Naive thymus-derived CD4-positive, alpha-beta T cell (primary cell): ENCODE measurements at places on chromosomes 12 and 14.

DNA sequence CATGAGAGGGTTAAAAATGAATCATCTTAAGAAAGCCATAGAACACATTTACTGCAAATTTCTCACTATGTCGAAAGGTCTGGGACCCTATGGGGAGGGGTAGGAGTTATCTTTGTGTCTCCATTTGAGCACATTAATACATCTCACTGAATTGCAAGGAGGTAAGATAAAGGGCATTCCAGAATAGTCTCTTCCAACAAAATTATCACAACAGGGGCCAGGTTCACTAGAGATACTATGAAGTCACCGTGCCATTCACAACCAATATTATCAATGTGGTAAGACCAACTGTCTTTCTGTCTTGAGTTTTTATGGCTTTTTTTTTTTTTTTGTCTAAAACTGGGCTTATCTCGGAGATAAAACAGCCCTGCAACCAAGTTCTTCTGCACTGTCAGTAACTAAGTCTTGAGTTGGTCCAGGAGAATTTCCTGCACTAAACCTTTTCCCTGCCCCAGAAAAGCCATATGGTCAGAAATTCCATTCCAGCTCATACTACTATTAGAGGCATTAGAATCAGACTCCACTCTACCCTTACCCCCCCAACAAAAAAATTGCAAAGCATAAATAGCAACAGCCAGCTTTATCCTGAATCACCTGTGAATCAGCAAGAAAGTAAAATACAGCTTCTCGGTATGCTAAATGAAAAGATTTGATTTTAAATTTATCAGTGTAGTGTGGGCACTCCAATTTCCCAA is 79.7 kb downstream of the PTPRR start:
- H3K27me3 ChIP-seq: no peaks in the 10 kb centered on the region
- H3K36me3 ChIP-seq: no peaks in the 10 kb centered on the region
- H3K27ac ChIP-seq: no peak overlapping the region
- no peak overlapping the region for H3K4me3 ChIP-seq
- no peaks in the 10 kb centered on the region for H3K4me1 ChIP-seq

- DNase-seq: no peak
- no peak overlapping the region for H3K4me3 ChIP-seq
- H3K36me3 ChIP-seq: no peaks in the 10 kb centered on the region
- no peak overlapping the region for H3K27ac ChIP-seq
These were observed 698.9 kb downstream of the BCL11B start for GRCh38 chr14:98573082-98573481.

GRCh38 chr12:113361574-113362370 is 3.4 kb downstream of the PLBD2 start:
- no peak overlapping the region for H3K27ac ChIP-seq
- no peak overlapping the region for H3K4me3 ChIP-seq
- DNase-seq: no peak
- H3K27me3 ChIP-seq: no peaks in the 10 kb centered on the region

- H3K36me3 ChIP-seq: no peaks in the 10 kb centered on the region
- no peak overlapping the region for H3K4me3 ChIP-seq
- peaks cover 4% of the 10 kb centered on the region for H3K4me1 ChIP-seq
- no peak for DNase-seq
These were observed 112.3 kb upstream of the BCL2L14 start for GRCh38 chr12:11958221-11959091.
